ENCODE measurements at places on chromosomes 1 and 21.

GRCh38 chr1:85992791-85993190, 163.8 kb downstream of the COL24A1 start:
- peak; percentile 63 for DNase-seq

GRCh38 chr1:59704716-59705115, 110.0 kb upstream of the HOOK1 start:
- DNase-seq = no peak

GRCh38 chr1:108557296-108557695, 2.6 kb upstream of the EEIG2 start:
- DNase-seq = no peak

DNA sequence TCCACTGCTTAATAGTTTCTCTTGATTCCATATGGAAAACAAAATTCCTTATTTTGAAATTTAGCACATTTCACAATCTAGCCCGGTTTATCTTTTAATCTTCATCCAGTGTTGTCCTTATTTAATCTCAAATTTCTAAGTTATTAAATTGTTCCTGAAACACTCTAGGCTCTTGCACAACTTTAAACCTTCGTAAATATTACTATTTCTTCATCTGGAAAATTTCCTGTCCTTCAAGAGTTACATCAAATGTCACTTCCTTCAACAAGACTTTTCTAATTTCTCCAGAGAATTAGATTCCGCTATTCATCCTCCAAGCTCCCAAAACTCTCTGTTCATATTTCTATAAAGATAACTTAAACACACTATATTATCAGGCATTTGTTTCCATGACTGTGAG, 6.5 kb downstream of the FMO5 start:
- no peak for DNase-seq

DNA sequence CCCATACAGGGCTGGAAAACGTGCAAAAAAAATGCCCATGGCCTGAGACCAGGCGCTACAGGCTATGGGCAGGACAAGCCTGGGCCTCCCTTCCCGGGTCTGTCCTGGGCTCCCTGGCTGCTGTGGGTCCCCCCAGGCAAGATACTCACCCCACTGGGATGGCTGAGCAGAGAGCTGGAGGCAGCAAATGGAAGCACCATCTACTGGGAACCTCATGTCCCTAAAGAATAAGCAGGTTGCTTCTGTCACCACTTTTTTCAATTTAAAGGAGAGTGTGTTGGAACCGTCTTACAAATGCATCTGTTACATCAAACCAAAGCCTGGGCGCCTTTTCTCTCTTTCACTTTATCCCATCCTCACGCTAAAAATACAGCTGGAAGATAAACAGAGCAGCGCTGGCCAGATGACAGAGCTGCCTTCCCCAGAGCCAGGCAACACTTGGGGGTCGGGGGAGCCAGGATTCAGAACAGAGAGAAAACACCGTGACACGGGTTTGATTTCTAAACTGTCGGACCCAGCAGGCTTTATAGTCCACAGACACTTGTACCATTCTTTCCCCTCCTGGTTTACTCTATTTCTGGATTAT, 262.1 kb upstream of the VAMP3 start:
- no peak for DNase-seq

GRCh38 chr1:172393354-172393753, 27.1 kb upstream of the C1orf105 start:
- DNase-seq = no peak

DNA sequence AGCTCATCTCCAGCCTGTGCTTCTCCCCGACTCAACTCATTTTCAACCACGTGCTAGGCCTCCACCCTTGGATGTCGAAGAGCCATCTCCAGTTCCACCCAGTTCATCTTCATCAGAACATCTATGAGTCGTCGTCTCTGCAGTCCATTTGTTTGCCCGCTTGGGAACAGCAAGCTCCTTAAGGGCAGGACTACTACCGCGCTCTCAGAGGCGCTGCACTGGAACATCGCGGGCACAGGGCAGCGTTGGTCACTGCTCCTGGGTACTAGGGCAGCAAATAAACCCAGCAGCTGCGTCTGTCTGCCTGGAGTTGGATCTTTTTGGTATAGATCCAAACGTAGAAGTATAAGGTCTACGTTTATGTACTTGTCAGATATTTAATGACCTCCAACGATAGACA, 478 bp upstream of the PRDM2 start:
- DNase-seq = no peak
